ENCODE measurements at places on chromosomes 3 and 15. TPM values are rescaled to one million over a fixed set of nuclear protein-coding genes. Genes with fewer than 3 reads are reported as not detected.

Gene REC114
- polyA plus RNA-seq: not detected

GRCh38 chr3:13282358-13282985, 137.7 kb downstream of the NUP210 start:
- DNase-seq: no peak

DNA sequence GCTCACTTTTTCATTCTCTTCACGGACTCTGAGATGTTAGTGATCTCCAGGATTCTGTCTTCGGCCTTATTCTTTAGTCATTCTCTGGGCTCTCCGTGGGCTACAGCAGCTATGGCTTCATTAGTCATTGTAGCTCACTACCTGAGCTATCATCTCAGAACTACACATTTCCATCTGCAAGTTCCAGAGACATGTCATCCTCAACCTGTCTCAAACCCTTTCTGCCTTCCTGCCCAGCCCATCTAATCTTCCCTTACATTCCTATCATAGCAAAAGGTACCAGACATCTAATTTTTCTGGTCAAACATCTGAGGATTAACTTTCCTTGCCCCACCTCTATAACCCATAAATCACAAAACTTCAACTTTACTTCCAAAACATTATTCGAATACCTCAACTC, 13.2 kb downstream of the TSPAN3 start:
- DNase-seq: no peak

GRCh38 chr3:117631781-117632180, 922.2 kb downstream of the TUSC7 start:
- DNase-seq: no peak

DNA sequence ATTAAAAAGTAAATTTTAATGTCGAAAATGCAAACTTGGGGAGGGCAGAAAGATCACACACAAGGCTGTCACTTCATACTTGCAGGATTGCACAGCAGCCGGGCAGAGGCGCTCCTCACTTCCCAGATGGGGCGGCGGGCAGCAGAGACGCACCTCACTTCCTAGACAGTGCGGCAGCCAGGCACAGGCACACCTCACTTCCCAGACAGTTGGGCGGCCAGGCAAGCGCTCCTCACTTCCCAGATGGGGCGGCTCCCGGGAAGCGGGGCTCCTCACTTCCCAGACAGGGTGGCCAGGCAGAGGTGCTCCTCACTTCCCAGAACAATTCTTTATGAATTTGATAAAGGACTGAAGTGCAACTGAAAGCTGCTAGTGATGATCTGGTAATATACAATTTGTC, 21.2 kb downstream of the RLBP1 start:
- no peak for DNase-seq

DNA sequence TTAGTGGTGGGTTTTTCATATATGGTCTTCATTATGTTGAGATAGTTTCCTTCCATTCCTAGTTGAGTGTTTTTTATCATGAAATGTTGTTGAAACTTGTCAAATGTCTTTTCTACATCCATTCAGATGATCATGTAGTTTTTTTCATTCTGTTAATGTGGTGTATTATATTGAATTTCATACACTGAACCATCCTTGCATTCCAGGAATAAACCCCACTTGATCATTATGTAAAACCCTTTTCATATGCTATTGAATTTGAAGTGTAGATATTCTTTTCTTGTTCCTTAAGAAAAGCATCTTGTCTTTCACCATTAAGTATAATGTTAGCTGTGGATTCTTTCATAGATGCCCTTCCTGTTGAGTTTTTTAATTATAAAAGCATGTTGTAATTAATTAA, 42.9 kb downstream of the PIAS1 start:
- no peak for DNase-seq

- no peak for DNase-seq
Observed at GRCh38 chr3:32595323-32595722, 24.7 kb upstream of the DYNC1LI1 start.

- DNase-seq: no peak
Observed at GRCh38 chr3:45690336-45691035, 1.3 kb downstream of the SACM1L start.
